SK-N-MC (cell line): ENCODE measurements at places on chromosomes 2 and 18.

GRCh38 chr2:147712051-147712450 lies 132.8 kb upstream of the ACVR2A start:
- no peak for DNase-seq

DNA sequence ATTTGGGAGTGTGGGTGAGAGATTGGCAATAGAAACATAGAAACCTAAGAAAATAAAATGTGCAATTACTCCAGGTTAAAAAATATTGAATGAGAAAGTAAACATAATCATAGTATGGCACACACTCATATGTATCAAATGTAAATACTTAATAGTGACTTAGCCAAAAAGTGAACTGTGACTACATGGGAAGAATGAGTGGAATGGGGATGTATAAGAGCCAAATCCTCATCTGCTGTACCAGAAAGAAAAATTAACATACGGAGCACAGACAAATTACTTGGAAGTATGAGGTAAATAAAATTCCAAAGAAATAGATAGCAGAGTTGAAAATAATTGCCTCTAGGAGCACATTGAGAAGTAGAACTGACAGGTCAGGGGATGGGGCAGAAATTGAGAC lies 4.0 kb downstream of the FLACC1 start:
- DNase-seq, result no peak

DNA sequence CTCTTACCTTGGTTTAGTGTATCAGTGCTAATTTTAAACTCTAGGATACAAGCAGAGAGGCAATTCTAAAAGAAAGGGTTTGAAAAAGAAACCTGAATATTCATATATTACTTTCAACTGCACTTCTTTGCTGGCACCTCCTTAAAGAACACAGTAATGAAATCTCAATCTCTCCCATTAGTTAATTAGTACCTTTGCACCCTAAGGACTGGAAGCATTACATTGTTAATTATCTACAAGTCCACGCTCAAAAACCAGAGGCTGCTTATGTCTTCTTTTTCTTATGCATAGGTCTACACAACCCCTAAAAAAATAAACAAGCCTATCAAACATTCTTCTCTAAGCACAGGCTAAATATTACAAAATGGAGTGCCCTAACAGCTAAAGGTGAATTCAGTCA lies 20.2 kb downstream of the EPHA4 start:
- DNase-seq, result no peak

DNA sequence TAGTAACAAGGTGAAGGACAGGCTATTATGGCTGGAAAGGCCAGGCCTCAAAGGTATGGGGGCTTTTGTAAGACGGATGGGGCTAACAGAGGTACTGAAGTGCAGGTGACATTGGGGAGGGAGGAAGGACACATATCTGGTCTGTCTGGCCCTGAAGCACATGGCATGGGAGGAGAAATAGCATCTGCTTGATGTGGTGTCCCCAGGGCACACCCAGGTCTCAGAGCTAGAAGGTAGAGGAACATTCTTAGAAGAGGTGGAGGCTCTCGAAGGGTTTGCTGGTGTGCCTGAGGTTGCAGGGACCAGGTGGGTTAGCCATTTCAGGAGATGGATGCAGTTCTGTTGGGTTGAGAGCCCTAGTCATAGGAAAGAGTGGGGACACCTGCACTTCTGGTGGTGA lies 9.5 kb downstream of the RALB start:
- DNase-seq, result no peak

DNA sequence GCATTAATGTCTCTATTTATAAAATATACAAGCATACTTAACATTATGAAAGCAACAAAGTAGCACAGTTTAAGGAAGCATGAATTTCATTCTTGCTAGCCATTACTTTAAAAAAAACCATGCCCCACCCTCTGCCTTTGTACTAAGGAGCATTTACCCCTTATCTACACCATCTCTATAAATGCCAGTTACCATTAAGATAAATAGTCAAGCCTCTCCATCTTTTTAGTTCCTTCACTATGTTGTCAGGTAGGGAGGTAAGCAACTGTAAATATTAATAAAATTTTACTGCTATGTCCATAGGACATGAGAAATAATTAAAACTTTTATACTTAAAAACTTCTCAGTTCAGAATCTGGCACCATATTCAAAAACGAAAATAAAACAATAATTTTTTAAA lies 42.1 kb downstream of the ROCK1 start:
- no peak for DNase-seq

DNA sequence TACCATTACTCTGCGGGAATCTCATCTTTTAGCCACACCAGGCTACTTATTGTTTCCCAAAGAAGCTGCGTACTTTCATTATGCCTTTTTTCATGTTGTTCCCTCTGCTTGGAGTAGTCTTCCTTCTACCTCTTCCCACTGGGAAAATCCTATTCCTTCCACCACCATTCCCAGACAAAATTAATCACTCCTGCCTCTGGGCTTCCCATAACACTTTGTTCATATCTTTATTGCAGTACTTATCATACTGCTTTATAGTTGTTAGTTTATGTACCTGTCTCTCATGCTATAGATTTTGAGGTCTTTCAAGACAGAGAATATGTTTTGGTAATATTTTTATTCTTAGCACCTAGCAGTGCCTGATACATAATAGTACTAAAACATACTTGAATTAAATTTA lies 16.2 kb downstream of the OTX1 start:
- no peak for DNase-seq

DNA sequence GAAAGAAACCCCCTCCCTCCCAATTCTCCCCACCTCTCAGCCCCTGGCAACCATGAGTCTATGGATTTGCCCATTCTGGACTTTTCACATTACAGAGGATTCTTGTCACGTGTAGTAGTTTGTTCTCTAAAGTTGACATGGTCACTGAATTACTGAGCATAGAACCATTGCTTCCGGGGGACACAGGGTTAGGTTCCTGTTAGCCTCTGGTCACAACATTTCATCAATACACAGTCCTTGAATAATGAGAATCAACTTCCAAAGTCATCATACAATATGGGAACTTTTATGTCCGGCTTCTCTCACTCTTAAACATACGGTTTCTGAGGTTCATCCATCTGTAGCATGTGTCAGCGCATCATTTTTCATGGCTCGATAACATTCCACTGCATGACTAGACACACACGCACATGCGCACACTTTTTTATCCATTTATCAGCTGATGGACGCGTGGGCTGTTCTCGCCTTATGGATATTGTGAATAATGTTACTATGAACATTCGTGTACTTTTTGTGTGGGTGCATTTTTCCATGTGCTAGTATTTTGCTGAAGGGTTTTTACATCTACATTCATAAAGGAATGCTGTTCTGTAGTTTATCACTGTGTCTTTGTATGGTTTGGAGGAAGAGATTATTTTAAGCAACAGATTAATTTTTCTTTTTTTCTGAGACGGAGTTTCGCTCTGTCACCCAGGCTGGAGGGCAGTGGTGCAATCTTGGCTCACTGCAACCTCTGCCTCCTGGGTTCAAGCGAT lies 48.1 kb downstream of the PARD6G start:
- DNase-seq, result no peak

DNA sequence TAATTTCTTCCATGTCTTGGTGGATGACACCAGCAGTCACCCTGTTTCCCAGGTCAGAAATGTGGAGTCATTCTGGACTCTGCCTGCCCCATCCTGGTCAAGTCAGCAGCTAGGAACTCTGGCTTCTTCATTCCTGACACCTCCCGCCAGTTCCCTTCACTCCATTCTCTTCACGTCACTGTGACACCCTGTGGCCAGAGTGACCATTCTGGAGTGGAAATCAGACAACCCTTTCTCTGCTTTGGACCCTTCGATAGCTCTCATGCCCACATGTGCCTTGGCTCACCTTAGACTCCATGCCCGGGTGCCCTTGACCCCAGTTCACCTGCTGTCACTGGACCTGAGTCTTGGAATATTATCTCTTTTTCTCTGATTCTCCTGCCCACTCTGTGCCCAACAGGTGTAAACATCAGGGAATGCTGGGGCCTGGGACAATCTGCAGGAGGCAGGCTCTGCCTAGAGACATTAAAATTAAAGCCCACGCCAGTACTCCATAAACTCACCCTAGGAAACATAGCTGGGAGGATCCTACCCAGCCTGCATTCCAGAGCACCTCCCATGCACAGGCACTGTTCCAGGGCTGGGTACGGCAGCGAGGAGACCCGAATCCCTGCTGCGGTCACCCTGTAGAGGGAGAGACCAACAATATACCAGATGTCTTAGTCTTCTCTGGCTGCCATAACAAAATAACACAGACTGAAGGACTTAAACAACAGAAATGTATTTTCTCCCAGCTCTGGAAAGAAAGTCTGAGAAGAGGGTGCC lies 41.1 kb upstream of the FAHD2A start:
- no peak for DNase-seq

DNA sequence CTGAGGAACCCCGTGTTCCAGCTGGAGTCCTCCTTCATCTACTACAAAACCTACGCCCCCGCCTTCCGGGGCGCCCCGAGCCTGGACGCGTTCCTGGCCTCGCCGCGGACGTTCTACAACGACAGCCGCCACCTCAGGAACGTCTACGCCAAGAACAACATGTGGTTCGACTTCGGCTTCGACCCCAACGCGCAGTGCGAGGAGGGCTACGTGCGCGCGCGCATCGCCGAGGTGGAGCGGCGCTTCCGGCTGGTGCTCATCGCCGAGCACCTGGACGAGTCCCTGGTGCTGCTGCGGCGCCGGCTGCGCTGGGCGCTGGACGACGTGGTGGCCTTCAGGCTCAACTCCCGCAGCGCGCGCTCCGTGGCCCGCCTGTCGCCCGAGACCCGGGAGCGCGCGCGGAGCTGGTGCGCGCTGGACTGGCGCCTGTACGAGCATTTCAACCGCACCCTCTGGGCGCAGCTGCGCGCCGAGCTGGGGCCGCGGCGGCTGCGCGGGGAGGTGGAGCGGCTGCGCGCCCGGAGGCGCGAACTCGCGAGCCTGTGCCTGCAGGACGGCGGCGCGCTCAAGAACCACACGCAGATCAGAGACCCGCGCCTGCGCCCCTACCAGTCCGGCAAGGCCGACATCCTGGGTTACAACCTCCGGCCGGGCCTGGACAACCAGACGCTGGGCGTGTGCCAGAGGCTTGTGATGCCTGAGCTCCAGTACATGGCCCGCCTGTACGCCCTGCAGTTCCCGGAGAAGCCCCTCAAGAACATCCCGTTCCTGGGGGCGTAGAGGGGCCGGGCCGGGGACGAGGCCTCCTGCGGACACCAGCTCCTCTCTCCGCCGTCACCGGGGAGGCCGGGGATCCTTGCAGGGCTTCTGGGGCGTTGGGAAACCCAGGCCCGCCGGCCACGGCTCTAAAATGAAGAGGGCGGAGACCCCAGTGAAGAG lies 5.3 kb upstream of the NEU4 start:
- no peak for DNase-seq
